A549 treated with AZD2906 at 1 μM for 4 hours (cell line): ENCODE measurements at places on chromosomes 3 and 15. TPM values are rescaled to one million over a fixed set of nuclear protein-coding genes. Genes with fewer than 3 reads are reported as not detected.

Gene GATM
- total RNA-seq: 2.3 to 3.4 TPM (median 2.4 TPM) in 5 replicates

Gene ECE2
- not detected in 5 replicates for total RNA-seq

Gene SEMA6D
- total RNA-seq: not detected in 5 replicates

Gene TP63
- 0.08 to 0.22 TPM (median 0.18 TPM) in 5 replicates for total RNA-seq

Gene FXR1
- total RNA-seq: 58.2 to 92.4 TPM (median 70.5 TPM) in 5 replicates

Gene TF
- total RNA-seq: 1.2 to 2.1 TPM (median 1.5 TPM) in 5 replicates
